GM23338 (cell line): ENCODE measurements at places on chromosomes 4 and X.

DNA sequence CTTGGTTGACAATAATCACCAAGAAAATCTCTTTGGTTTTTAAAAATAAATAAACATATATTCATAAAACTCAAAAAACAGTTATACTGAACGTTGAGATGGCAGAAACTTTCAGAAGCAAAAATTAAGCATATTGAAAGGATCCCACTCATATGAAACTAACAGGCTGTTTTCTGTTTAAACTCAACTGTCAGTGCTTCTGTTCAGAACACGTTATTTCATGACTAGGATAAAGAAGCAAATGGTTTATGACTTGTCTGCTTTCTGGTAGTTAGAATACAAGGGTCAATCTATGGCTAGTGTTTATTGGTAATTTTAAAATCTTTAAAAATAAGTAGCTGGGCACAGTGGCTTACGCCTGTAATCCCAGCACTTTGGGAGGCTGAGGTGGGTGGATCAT is 4.1 kb downstream of the GPR82 start:
- DNase-seq: no peak

- no peak for DNase-seq
These were observed 72.6 kb downstream of the DCK start for GRCh38 chr4:71065991-71066510.

GRCh38 chr4:128787509-128788311 is 21.8 kb upstream of the JADE1 start:
- no peak for DNase-seq

- DNase-seq: no peak
These were observed 138.4 kb downstream of the CPE start for GRCh38 chr4:165517216-165517615.

DNA sequence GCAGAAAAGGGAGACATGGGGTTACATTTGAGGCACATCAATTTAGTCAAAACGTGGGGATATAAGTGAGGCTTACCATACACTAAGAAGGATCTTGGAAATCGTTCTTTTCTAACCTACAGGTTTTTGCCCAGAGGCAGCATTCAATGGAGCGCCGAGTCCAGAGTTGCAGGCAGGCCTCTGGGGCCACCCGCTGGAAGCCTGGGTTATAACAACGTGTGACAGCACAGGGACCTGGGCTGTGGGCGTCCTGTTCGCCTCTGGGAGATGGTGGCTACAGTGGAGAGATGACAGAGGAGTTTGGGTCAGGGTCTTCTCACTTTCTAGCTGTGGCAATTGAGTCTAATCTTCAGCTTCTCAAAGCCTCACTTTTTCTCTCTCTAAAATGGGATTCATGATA is 53.9 kb downstream of the ENPP6 start:
- DNase-seq: peak; percentile 88

GRCh38 chr4:1336088-1336491 is 10.9 kb upstream of the UVSSA start:
- DNase-seq: no peak

DNA sequence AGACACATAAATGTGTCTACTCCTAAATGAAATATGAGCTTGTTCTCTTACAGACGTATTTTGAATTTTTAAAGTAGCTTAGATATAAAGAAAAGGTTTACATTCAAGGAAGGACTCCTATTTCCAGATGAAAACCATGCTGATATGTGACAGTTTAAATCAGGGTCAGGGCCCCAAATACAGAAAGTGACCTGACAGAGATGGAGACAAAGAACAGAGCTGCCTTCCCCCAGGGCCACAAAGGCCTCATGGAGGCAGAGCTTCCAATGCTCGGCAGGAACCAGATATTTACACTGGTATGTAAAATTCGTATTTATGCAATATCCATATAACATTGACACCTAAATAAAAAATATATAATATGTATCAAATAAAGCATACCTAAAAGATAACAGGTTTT is 124.0 kb downstream of the PRDM5 start:
- no peak for DNase-seq

- DNase-seq: no peak
These were observed 65.7 kb downstream of the RBM47 start for GRCh38 chr4:40564004-40564403.

DNA sequence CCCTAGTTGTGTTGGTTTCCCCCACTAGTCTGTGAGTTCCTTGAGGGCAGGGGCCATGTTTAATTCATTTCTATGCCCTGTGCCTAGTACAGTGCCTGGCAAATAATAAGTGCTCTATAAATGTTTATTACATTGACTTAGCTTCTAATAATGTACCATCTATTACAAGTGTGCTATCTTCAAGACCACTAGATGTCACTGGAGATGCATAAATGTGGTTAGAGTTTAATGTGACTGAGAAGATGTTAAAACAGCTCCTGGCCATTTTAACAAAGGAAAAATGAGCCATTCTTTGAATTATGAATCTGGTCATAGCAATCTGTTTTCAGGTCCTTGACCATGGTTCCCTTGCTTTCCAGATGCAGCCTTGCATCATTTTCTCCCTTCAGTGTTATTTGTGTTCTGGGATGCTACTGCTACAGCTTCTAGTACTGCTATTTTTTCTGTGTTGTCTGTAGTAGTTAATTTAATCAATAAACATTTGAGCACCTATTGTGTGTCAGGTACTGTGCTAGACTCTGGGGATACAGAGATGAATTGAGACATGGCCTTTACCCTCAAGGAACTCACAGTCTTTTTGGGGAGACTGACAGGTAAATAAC is 43.2 kb downstream of the SLC9A6 start:
- DNase-seq: peak; percentile 47

DNA sequence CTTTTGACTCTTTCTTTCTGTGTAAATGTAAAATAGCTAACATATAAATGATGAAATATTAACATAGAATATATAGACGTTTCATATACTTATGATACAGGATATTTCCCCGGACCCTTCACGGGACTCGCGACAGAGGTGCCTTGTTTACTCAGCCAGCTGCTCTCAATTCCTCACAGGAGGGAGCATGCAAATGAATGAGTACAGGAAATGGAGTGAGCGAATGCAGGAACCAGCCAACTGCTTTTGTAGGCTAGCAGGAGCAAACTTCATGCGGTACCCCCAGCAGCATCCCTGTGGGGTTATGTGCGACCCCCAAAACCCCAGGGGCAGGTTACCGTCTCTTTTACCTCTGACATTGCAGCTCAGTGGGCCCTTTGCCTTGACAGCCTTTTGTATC is 110.3 kb upstream of the PDHA2 start:
- peak; percentile 55 for DNase-seq

DNA sequence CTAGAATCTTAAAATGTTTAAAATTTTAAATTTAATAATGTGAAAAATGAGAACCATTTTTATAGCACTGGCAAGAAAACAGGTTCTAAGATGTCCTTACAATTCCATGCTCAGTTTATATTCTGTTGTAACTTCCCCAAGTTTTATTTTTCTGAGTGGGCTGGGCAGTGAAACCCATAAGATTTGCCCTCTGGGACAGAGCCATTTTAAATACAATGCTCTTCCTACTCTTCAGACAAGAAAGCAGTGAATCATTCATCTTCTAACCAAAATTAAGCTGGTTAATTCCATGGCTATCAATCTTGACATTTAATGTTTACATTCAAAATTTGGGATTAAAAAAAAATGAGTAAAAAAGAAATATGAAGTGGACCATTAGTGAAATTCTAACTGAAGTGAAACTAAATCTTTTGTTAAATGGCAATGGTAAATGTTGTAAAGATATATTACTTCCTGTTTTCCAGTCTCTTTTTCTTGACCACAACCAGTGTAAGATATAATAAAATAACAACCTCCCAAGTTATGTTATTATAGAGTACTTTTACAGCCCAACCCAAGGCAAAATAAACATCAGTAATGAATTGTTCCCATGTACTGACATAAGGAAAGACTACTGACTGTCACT is 37.2 kb upstream of the PTPN13 start:
- DNase-seq: no peak

DNA sequence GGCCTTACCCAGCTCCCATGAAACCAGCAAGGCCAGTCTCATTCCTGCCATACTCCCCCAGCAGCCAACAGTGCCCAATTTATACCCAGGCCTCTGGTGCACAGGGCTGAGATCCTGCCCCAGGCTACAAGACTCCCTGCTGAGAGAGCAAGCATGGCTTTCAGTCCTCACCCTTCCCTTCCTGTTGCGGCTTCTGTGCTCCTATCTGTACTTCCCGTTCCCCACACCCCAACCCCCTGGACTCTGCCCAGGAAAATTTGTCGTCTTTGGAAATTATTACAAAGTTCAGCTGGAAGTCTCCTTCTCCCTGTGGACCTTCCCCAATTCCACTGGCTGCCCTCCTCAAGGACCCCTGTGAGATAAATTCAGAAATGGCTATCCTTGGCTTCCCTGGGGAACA is 84.1 kb upstream of the GK2 start:
- DNase-seq: no peak

- DNase-seq: peak; percentile 78
These were observed 149.8 kb downstream of the STIM2 start for GRCh38 chr4:27010334-27010940.

DNA sequence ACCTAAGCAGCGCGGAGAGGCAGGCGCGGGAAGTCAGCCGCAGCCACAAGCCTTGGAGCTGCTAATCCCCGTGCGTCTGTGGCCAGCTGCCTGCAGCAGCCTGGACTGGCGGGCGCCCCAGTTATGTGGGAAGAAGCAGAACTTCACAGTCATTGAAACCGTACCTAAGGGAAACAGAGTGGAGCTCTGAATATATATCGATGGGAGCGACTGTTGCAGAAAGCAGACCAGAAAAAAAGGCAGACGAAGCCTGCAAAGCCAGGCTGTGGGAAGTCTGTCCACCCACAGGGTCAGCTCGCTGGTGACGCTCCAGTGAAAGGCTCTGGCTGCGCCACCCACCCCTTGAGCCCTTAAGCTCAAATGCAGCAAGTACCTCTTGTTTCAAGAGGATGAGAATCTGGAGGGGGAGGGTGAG is 24.7 kb downstream of the KCNE5 start:
- DNase-seq: peak; percentile 32

DNA sequence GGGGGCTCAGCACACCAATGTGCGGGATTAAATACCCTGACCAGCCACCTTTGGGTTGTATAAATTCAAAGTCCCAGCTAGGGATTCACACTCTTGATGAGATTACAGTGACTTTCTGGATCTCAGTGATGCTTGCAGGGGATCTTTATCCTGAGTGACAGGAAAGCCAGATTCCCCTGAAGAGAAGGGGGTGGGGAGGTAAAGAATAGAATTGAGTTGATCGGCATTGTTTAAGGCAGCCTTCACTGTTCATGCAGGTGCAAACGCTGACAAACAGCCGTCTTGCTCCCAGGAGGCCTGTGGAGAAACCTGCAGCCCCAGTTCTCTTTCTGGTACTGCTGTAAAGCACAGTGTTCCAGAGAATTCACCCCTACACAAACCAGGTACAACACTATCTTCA is 19.0 kb downstream of the CXXC4 start:
- DNase-seq: peak; percentile 62

- no peak for DNase-seq
These were observed 111.8 kb upstream of the FRMPD4 start for GRCh38 chrX:12026481-12026880.

- DNase-seq: no peak
These were observed 81.6 kb downstream of the RTL9 start for GRCh38 chrX:110440016-110440805.

GRCh38 chr4:38856524-38857337 is at the start of gene TLR6:
TLR6 (minus strand) TSS chr4:38856817; CDS start chr4:38829473, 27,344 bp downstream.
- peak; percentile 88 for DNase-seq

DNA sequence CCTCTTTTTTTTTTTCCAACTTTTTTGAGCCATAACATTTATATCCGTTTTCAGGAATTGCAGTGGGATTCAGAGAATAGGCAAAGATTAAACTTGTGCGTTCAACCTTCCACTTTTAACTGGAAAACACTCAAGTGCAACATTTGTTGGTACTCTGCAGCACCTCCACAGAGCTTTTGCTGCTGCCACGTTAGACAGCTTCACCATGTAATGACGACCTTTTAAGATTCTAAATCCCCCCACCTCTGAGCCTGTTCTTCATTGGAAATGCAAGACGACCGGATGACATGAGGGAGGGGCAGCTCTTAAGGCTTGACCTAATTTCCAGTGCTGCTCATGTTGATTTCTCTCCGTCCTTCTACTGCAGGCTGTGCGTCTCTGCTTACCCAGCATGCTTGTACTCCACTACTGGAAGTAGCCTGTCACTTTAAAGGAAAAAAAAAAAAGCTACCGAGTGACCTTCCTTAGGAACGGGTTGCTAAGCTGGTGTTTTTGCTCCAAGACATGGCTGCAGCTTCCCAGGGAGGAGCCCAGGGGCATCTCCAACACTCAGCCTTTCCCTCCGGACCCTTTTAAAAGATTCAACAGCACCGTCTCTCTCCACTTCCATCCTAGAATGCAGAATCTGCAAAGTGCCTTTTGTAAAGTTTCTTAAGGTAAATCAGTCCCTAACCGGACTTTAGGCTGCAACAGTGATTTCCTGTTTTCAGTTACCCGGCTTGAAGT is at the start of gene CC2D2A:
TSS of gene CC2D2A (plus strand) at position 481 of the 726 bp plus-strand sequence. CDS start 6,051 bp downstream, outside the sequence.
- peak; percentile 66 for DNase-seq

DNA sequence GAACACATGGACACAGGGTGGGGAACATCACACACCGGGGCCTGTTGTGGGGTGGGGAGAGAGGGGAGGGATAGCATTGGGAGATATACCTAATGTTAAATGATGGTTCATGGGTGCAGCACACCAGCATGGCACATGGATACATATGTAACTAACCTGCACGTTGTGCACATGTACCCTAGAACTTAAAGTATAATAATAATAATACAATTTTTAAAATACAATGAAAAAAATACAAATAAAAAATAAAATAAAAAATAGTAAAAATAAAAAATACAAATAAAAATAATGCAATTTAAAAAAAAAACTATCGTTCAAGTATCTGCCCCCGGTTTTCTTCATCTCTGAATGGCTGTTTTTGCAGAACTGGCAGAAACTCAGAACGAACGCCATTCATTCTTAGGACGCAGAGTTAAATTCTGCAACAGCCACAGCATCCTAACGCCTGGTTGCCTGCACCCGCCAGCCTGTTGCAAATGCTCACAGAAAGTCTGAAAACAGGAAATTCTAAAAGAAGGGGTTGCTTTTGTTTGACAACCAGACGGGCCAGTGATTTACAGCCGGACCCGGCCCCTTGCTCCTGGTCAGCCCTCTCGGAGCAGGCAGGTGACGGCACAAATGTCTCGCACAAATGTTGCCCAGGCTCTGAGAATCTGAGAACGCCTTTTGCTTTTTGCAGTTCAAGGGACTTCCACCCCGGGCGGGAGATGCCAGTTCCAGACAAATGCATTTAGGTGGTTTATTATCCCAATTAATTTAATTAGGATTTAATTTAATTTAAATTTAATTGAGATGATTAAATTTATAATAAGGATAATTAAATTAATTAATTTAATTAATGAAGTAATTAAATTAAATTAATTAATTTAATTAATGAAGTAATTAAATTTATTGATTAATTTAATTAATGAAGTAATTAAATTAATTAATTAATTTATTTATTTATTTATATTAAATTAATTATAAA is 47.8 kb downstream of the CRLF2 start:
- DNase-seq: peak; percentile 44

GRCh38 chr4:48266781-48267180 is 2.9 kb downstream of the TEC start:
- no peak for DNase-seq

DNA sequence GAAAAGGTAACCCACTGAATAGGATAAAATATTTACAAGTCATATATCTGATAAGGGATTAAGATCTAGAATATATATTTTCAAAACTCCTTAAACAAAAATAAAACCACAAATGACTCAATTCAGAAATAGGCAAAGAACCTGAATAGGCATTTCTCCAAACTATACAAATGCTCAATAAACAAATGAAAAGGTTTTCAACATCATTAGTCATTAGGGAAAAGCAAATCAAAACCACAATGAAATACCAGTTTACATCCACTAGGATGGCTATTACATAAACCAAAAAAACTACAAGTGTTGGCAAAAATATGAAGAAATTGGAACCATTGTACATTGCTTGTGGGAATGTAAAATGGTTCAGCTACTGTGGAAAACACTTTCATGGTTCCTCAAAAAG is 167.0 kb upstream of the GALNT7 start:
- DNase-seq: no peak
